Dermis microvascular lymphatic vessel endothelial cell (primary cell): ENCODE measurements at places on chromosomes 2 and 18. TPM values are rescaled to one million over a fixed set of nuclear protein-coding genes. Genes with fewer than 3 reads are reported as not detected.

The NETO1 gene
- total RNA-seq = not detected in 2 replicates

The ZSCAN30 gene
- total RNA-seq = 5.1 and 7.8 TPM in 2 replicates

The ABCG5 gene
- not detected in 2 replicates for total RNA-seq

The G6PC2 gene
- not detected in 2 replicates for total RNA-seq

The RFX8 gene
- 0.13 and 0.51 TPM in 2 replicates for total RNA-seq

The CD226 gene
- total RNA-seq = 0.76 and 1.5 TPM in 2 replicates

The THSD7B gene
- total RNA-seq = not detected in 2 replicates

The GYPC gene
- 377 and 661 TPM in 2 replicates for total RNA-seq

The PLGLB1 gene
- total RNA-seq = 0.39 and 0.63 TPM in 2 replicates

The ATP6V1B1 gene
- total RNA-seq = 0.25 TPM in 1 of 2 replicates, not detected in the other

The CYP27C1 gene
- under 0.01 TPM in 1 of 2 replicates, not detected in the other for total RNA-seq

The EPHA4 gene
- 2.2 and 2.4 TPM in 2 replicates for total RNA-seq

The DNAJC5G gene
- total RNA-seq = 0.39 and 1.0 TPM in 2 replicates

The RNU2-63P gene
- 99.9 TPM in 1 of 2 replicates, not detected in the other for total RNA-seq

The IL36RN gene
- total RNA-seq = not detected in 2 replicates

The RAB11FIP5 gene
- 41.6 and 73.7 TPM in 2 replicates for total RNA-seq

The GAREM1 gene
- 0.25 and 0.26 TPM in 2 replicates for total RNA-seq

The SMCHD1 gene
- total RNA-seq = 43.0 and 44.2 TPM in 2 replicates

The ALMS1 gene
- 4.4 and 6.6 TPM in 2 replicates for total RNA-seq

The MRPS9 gene
- total RNA-seq = 12.9 and 18.7 TPM in 2 replicates

The DES gene
- total RNA-seq = not detected in 2 replicates

The VAMP5 gene
- 89.2 and 109 TPM in 2 replicates for total RNA-seq

The DOK6 gene
- 0.51 and 2.3 TPM in 2 replicates for total RNA-seq

The HOXD9 gene
- total RNA-seq = 16.8 and 18.6 TPM in 2 replicates

The RAB27B gene
- total RNA-seq = not detected in 2 replicates

The REG3A gene
- not detected in 2 replicates for total RNA-seq

The SLC9A4 gene
- not detected in 2 replicates for total RNA-seq

The FOXD4L1 gene
- total RNA-seq = not detected in 2 replicates

The AOX1 gene
- 0.76 and 5.4 TPM in 2 replicates for total RNA-seq

The CYTIP gene
- total RNA-seq = not detected in 2 replicates

The KRTCAP3 gene
- total RNA-seq = 0.13 and 0.38 TPM in 2 replicates

The FER1L5 gene
- total RNA-seq = not detected in 2 replicates

The TEX44 gene
- not detected in 2 replicates for total RNA-seq

The ST6GAL2 gene
- total RNA-seq = 0.63 and 1.7 TPM in 2 replicates
